ENCODE measurements at places on chromosomes 5 and 9.

GRCh38 chr5:113106821-113107220 is 130.2 kb downstream of the DCP2 start:
- DNase-seq: no peak

DNA sequence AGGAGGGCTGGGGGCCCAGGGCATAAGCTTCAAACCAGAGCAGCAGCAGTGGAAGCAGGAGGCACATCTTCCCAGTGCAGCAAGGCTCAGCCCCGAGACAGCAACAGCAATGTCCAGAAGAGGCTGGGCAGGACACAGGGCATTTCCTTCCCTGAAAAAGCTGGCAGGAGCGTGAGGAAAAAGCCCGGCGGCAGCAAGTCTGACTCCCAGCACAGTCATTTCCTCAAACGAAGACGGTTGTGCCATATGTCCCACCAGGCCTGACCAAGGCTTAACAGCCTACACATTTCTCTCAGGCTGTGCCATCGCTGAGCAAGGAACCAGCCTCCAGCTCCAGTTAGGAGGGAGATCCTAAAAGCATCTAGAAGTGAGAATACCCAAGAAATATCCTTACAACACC is 74.5 kb downstream of the APTX start:
- DNase-seq: peak; percentile 77

GRCh38 chr5:119792161-119792799 is 162.9 kb downstream of the FAM170A start:
- no peak for DNase-seq

- DNase-seq: no peak
Measured at GRCh38 chr9:94855903-94856302, 129.4 kb downstream of the AOPEP start.

GRCh38 chr5:11733185-11733839 is 170.9 kb downstream of the CTNND2 start:
- DNase-seq: no peak

DNA sequence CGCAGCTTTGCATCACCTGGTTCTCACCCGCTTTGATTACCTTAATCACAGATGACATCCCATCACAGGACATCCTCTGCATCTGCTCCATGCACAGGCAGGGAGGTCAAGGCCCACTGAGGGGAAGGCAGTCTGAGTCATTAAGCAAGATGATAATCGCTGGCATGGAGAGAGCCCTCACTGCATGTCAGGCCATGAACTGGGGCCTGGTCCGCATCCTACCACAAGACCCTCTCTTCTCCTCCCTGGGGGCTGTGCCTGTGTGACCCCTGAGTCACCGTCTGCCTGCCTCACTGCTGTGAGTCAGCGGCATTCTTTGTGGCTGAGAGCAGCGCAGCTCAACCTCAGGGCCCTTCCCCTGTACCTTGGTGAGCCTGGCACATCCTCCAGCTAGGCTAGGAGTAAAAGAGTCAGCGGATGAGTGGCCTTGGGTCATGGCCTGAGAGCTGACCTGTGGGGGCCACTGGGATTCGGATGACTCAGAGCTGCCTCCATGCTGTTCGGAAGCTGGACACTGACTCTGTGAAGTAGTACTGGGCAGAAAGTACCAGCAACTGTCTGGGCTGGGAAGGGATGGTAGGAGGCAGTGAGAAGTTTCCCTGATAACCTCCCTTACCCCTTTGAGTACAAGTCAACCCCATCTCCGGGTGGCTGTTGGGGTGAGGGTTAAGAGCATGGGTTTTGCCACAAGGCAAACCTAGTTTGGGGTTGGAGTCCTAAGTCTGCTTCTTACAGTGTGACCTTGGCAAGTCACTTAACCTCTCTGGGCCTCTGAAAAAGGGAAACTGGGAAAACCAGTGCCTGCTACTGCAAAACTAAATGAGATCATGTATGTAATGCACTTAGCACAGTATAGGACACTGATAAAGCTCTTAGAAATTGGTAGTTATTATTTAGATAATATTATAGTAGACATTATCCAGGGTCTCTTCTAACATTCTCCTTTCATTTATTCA is 14.6 kb upstream of the ARSI start:
- peak; percentile 81 for DNase-seq

DNA sequence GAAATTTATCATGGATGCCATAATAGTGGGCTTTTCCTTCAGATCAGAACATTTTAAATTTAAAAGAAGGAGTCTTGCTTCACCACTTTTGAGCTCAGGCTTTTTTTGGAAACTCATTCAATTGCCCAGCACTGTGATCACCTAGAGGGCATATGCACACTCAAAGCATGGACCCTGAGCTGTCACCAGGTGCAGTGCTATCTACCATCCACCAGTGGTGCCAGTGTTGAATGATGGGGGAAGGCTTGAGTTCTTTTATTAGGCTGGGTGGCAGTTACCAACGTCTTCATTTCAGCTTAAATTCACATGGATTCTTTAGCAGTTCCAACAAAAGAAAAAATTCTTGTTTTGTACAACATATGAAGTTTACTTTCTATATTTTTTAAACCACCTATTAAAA is 164.1 kb downstream of the CFAP90 start:
- no peak for DNase-seq

- DNase-seq: no peak
Measured at GRCh38 chr5:149853331-149853648, 91.3 kb downstream of the PDE6A start.

DNA sequence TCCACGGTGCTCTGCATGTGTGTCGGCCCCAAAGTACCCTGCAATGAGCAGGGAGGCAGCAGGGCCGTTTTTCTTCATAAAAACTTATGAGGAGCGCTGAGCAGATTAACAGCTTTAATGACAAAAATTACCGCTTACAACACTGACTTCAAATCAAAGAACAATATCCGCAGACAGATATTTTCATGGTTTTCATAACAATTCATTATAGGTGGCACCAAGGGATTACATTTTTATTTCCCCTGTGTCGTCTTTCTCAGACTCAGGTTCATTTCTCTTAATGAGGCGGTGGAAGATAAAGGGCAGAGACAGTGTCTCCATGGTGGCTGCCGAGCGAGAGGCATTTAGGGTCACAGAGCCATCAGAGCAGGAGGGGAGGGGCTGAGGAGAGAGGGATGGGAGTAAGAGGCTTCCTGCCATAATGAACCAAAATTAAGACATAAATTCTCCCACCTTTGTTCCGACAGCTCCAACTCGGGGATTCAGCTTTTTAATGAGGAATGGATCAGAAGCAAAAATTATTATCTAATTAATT is 240.7 kb upstream of the CLINT1 start:
- no peak for DNase-seq

- peak; percentile 91 for DNase-seq
Measured at GRCh38 chr5:15008476-15008875, 136.9 kb upstream of the ANKH start.

DNA sequence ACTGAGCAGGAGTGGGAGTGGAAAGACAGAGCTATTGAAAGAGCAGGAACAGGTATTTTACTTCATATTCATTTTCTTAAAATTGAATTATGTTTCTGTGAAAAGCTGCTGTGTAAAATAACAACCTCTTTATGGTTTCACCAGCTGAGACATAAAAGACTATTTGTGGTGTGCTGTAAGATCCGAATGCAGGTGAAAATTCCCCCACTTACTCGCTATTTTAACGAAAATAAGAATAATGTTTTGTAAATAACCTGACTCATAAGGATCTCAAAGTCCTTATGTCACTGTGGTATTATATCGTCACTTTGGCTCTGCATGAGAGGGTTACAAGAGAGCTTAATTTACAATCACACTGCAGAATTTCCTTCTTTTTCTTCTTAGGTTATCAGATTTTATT is 65.3 kb upstream of the NFIB start:
- DNase-seq: no peak

- peak; percentile 65 for DNase-seq
Measured at GRCh38 chr9:109086221-109086620, 33.5 kb downstream of the TMEM245 start.

DNA sequence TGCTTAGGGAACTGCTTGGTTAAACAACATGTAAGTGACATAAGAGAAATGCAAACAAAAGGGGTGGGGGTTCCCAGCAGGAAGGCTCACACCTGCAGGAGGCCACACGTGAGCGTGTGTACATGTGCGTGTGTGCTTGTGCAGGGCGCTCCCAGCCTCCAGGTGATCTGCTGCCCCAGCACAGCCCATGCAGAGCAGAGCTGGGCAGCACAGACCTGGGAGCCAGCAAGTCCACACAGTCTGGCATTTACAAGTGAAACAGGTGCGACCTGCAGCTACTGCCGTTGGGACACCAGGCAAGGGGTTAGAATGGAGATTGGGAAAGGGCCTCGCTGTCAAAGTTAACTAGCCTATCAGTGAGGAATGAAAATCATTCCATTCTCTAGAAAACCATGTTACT is 41.8 kb downstream of the GRAMD2B start:
- DNase-seq: no peak

- no peak for DNase-seq
Measured at GRCh38 chr5:380701-381309, 59.3 kb downstream of the AHRR start.

DNA sequence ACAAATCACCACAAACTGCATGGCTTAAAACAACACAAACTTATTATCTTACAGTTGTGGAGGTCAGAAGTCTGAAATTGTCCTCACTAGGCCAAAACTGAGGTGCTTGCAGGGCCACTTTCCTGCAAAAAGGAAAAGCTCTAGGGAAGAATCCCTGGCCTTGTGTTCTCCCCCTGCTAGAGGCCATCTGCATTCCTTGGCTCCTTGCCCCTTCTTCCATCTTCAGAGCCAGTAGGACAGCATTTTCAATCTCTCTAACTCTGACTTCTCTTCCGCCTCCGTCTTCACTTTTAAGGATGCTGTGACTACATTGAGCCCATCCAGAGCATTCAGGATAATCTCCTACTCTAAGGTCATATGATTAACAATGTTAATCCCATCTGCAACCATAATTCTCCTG is 236.6 kb downstream of the CDK5RAP2 start:
- no peak for DNase-seq

GRCh38 chr5:7398596-7399280 is 2.8 kb downstream of the ADCY2 start:
- DNase-seq: no peak

DNA sequence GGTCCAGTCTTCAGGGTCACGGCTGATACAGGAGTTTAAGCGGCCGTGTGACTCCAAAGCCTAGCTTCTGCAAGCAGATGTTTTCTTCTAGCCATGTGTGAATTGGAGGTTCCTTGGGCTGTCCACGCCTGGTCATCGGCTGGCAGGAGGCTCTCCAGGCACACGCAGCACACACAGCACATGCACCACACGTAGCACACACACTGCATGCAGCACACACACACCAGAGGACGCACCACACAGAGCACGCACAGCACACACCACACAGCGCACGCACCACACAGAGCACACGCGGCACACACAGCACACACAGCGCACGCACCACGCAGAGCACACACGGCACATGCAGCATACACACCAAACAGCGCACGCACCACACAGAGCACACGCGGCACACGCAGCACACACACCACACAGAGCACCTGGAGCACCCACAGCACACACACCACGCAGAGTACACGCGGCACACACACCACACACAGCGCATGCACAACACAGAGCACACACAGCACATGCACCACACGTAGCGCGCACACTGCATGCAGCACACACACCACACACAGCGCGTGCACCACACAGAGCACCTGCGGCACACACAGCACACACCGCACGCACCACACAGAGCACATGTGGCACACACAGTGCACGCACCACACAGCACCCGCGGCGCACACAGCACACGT is 234.3 kb downstream of the FANCC start:
- no peak for DNase-seq

GRCh38 chr5:127518319-127518621 is 830 bp downstream of the PRRC1 start:
- DNase-seq: no peak

- DNase-seq: no peak
Measured at GRCh38 chr5:132473019-132473531, 17.5 kb downstream of the IRF1 start.

- peak; percentile 38 for DNase-seq
Measured at GRCh38 chr9:83714329-83714728, 6.6 kb upstream of the UBQLN1 start.

DNA sequence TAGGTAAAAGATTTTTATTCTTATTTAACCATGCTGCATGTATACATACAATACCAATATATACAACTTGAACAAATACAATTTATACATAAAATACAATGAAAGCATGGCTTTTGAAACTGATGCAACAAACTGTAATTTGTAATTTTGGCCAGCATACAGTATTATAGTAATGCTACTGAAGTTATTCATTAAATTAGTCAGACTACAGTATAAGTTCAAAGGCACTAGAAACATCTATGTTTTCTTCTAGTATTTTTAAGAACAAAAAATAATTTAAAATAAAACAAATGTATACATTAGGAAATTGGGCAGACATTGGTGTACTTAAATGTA is 18.8 kb downstream of the IL4 start:
- no peak for DNase-seq

GRCh38 chr9:128117613-128118471 is 9.7 kb downstream of the PTGES2 start:
- DNase-seq: peak; percentile 93

DNA sequence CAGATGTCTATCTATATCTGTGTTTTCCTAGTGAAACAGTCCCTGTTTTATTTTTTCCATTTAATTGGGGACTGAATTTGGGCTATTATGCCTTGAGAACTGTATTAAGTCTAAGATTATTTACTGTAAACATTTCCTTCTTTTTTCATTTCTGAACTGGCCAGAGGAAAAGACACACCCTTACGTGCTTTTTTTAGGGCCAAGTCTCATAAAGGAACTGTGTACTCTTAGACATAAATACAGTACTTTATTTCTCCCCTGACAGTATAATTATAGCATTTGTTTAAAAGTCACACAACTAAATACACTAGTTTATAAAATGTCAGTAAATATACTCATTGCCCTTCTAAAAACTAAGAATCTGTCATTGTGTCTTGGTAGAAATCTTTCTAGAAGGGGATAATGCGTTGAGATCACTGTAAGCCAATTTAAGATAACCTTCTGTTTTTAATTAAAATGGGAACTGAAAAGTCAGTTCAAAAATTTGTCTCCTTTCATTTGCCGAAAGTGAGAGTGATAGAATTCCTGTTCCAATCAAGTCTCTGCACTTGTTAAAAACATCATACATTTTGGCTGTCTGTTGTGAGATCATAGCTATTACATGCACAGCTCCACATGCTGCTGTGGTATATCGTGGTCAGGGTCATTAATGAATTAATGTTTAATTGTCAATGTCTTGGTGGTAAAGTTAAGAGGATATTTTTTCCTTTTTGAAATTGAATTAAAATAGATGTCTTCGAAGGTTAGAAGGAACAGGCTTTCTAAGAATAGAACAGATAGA is 132.1 kb downstream of the FOCAD start:
- no peak for DNase-seq

DNA sequence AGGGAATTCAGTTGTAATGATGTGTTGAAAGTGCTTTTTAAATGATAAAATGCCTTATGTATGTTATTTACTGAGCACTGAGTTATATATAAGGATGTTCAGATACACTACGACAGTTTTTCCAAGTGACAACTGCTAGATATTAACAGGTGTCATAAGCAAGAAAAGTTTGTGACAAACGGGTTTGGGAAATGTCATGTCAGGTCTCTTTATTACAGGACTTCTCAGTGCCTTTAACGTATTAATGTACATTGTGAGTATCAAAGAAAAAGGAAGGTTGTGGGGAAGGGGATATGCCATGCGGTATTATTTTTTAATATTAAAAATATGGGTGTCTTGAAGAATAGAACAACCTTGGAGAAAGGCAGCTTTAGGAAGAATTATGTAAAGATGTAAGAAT is 56.4 kb downstream of the RAI14 start:
- DNase-seq: no peak

GRCh38 chr9:108117795-108118194 is 628.2 kb upstream of the KLF4 start:
- no peak for DNase-seq

Measured in endothelial cell of umbilical vein (primary cell).